ENCODE measurements at places on chromosomes 5 and 9.

DNA sequence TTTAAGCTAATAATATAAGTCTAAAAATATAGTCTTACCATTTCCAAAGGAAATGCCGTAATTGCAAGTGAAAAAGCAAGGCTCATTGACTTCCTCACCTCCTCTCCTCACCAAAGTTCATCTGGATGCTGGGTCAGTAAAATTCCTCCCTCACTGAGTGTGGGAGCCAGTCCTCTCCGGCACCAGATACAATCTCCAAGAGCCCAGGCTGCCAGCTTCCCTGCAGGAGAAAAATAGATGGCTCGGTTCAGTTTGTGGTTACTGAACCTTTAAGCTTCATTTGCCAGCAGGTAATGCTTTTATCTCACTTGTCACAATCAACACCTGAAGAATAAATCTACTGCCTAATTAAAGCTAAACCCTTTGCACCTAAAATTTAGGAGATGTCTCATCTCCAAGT lies 115.3 kb upstream of the VLDLR start:
- DNase-seq: no peak

GRCh38 chr5:150122536-150123481 lies 32.8 kb downstream of the PDGFRB start:
- no peak for DNase-seq

GRCh38 chr9:132610661-132611060 lies 28.3 kb downstream of the BARHL1 start:
- no peak for DNase-seq

- DNase-seq: no peak
These were observed 291.7 kb downstream of the TRPM3 start for GRCh38 chr9:70829591-70830265.

DNA sequence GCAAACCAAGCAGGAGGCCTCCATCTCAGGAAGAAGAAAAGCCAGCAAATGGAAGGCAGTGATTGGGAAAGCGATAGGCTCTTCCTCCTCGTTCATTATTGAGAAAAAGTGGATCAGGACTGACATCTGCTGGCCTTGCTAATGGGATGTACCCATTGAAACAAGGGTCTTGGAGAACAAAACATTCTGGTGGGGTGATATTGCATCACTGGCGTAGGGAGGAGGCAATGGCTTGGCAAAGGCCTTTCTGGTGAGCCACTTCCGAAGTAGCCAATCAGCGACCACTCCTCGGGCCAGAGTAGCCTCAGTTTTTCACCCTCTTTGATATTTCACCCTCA lies 86.7 kb upstream of the NFIB start:
- no peak for DNase-seq

- DNase-seq: no peak
These were observed 311.8 kb upstream of the KCNN2 start for GRCh38 chr5:114050087-114050486.

- DNase-seq: no peak
These were observed 572 bp downstream of the GNA14 start for GRCh38 chr9:77647267-77648233.

- peak; percentile 35 for DNase-seq
These were observed at the start of gene SNCAIP for GRCh38 chr5:122311961-122312590. SNCAIP (plus strand) TSS chr5:122312237; CDS start chr5:122391135, 78,898 bp downstream.

- no peak for DNase-seq
These were observed 48.8 kb upstream of the EDIL3 start for GRCh38 chr5:84433461-84433860.

GRCh38 chr5:170254056-170254455 lies 21.3 kb downstream of the C5orf58 start:
- no peak for DNase-seq

DNA sequence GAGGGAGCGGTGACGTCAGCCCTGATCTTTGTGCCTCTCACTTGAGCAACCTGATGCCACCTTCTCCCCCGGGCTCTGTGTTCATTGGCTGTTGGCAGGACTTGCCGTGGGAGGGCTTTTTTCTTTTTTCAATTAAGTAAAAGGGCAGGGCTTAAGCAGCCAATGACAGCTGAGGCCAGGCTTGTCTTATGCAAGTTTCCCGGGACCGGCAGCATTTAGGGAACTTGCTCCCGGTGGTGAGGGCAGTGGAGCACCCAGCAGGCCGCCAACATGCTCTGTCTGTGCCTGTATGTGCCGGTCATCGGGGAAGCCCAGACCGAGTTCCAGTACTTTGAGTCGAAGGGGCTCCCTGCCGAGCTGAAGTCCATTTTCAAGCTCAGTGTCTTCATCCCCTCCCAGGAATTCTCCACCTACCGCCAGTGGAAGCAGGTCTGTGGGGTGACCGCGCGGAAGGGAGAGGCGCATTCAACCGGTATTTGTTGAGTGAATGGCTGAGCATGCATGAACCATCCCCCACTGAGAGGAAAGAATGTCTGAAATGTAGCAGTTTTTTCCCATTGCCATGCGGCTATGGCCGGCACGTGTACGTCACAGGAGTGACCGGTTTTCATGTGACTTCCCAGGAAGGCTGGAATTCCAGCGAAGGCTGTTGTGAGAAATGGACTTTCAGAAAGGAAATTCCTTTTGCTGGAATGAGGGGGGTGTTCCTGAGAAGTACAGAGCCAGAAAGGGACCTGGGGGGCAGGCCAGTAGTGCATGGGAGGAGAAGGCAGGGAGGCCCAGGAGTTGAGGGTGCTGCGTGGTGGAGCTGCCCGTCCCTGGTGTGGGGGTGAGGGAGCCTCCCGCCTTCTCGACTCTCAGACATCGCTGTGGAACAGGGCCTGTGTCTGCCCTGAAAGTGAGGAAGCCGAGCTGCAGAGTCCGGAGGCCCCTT lies 29.0 kb downstream of the PTGES2 start:
- DNase-seq: peak; percentile 97

Data from KBM-7 (cell line).